Activated CD4-positive, alpha-beta T cell treated with anti-CD3 and anti-CD28 coated beads, Interleukin-2, amount 10 ng/mL, durations not matched to agents 7 days and 5 days (primary cell): ENCODE measurements at places on chromosomes 4 and X. TPM values are rescaled to one million over a fixed set of nuclear protein-coding genes. Genes with fewer than 3 reads are reported as not detected.

ABCB7 gene
- total RNA-seq = 22.9 TPM

SPON2 gene
- total RNA-seq = 28.3 TPM

GRIA3 gene
- total RNA-seq = not detected

PALLD gene
- total RNA-seq = 2.4 TPM

STBD1 gene
- total RNA-seq = 0.77 TPM

VBP1 gene
- total RNA-seq = 56.3 TPM

NWD2 gene
- total RNA-seq = not detected

FAM47A gene
- not detected for total RNA-seq

G6PD gene
- 64.7 TPM for total RNA-seq
